Activated T-helper 17 cell treated with anti-CD3 and anti-CD28 coated beads, Interleukin-2, amount 50 U/mL, for 72 hours (primary cell): ENCODE measurements at places on chromosomes 12 and 14.

- no peaks in the 10 kb centered on the region for H3K4me1 ChIP-seq
- no peak overlapping the region for H3K4me3 ChIP-seq
- H3K36me3 ChIP-seq = peaks cover 88% of the 10 kb centered on the region
- H3K27ac ChIP-seq = no peak overlapping the region
Measured at GRCh38 chr14:64026600-64026999, 173.8 kb downstream of the SYNE2 start.

GRCh38 chr14:70052990-70053389 is 135.8 kb downstream of the SLC8A3 start:
- no peak overlapping the region for H3K27ac ChIP-seq
- H3K36me3 ChIP-seq = no peaks in the 10 kb centered on the region
- no peaks in the 10 kb centered on the region for H3K4me1 ChIP-seq

GRCh38 chr12:31390991-31391390 is 65.0 kb upstream of the SINHCAF start:
- no peak overlapping the region for H3K27ac ChIP-seq
- no peaks in the 10 kb centered on the region for H3K4me1 ChIP-seq
- H3K36me3 ChIP-seq = no peaks in the 10 kb centered on the region
- H3K4me3 ChIP-seq = no peak overlapping the region

DNA sequence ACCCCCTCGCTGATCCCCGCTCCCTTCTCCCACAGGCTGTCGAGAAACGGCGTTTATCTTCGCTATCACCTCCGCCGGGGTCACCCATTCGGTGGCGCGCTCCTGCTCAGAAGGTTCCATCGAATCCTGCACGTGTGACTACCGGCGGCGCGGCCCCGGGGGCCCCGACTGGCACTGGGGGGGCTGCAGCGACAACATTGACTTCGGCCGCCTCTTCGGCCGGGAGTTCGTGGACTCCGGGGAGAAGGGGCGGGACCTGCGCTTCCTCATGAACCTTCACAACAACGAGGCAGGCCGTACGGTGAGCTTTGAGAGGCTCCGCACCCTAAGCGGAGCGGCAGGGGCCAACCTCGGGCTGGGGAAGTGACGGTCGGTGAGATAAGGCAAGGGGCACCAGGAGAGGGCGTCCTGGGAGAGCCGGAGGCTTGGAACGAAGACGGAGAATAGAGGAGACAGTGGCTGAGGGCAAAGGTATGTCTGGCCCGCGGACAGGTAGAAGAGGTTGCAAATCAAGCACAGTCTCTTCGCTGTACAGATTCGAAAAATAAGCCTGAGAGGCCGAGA is 2.3 kb downstream of the WNT1 start:
- H3K27me3 ChIP-seq = peaks cover 29% of the 10 kb centered on the region
- ATAC-seq = no peak
- H3K27ac ChIP-seq = no peak overlapping the region
- peak overlapping the region; percentile 75 for H3K4me3 ChIP-seq

DNA sequence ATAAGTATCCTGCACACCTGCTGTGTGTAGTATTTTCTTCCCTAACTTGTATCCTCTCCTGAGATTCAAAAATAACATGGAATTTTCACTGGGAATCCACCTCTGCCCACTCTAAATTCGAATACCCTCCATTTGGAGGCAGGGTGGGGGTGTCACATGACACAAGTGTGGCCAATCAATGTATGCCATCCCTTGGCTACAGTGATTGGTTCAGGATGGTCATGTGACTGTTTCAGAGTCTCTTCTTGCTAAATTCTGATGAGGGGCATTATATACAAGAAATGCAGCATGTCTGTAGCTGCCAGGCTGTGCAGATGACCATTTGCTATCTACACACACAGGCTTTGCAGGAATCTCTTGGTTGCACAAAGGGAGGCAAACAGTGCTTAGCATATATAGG is 86.8 kb upstream of the TMEM132C start:
- H3K36me3 ChIP-seq = no peaks in the 10 kb centered on the region
- no peaks in the 10 kb centered on the region for H3K4me1 ChIP-seq
- H3K27ac ChIP-seq = no peak overlapping the region
- no peak for ATAC-seq
- no peak overlapping the region for H3K4me3 ChIP-seq

GRCh38 chr14:39946807-39947206 is 514.6 kb upstream of the FBXO33 start:
- no peaks in the 10 kb centered on the region for H3K27me3 ChIP-seq
- no peaks in the 10 kb centered on the region for H3K36me3 ChIP-seq
- no peak for ATAC-seq
- no peak overlapping the region for H3K27ac ChIP-seq
- no peak overlapping the region for H3K4me3 ChIP-seq

DNA sequence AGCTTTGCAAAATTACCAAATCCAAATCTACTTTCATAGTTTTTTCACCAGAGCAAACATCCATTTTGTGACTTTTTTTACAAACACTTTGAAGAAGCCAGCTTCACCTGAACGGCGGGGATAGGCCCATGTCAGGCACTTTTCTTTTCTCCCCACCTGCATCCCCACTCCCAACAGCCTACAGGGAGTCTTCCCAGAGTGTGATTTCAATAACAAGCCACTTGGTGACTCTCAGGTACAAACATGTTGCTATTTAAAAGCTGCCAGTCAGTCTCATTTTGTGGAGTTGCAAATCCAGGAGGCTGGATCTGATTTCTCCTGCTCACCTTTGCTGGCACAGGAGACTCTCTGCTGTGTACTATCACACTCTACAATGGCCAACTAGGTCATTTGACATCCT is 285.5 kb downstream of the KCNH5 start:
- H3K4me1 ChIP-seq = no peaks in the 10 kb centered on the region
- H3K4me3 ChIP-seq = no peak overlapping the region
- no peak overlapping the region for H3K27ac ChIP-seq
- no peaks in the 10 kb centered on the region for H3K36me3 ChIP-seq
- ATAC-seq = no peak

- no peak overlapping the region for H3K27ac ChIP-seq
- no peaks in the 10 kb centered on the region for H3K27me3 ChIP-seq
- no peaks in the 10 kb centered on the region for H3K4me1 ChIP-seq
Measured at GRCh38 chr14:103058164-103059055, 1.1 kb upstream of the CDC42BPB start.

DNA sequence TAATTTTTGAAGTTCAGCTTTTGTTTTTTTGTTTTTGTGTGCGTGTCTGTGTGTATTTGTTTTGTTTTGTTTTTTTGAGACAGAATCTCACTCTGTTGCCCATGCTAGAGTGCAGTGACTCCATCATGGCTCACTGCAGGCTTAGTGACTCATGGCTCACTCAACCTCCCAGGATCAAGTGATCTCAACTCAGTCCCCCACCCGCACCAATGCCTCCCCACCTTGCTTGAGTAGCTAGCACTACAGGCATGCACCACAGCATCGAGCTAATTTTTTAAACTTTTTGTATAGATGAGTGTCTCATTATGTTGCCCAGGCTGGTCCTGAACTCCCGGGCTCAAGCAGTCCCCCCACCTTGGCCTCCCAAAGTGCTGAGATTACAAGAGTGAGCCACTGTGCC is 981.4 kb downstream of the BCL11B start:
- H3K27ac ChIP-seq = peak overlapping the region; percentile 56
- H3K36me3 ChIP-seq = no peaks in the 10 kb centered on the region
- no peaks in the 10 kb centered on the region for H3K27me3 ChIP-seq
- peak; percentile 80 for ATAC-seq

DNA sequence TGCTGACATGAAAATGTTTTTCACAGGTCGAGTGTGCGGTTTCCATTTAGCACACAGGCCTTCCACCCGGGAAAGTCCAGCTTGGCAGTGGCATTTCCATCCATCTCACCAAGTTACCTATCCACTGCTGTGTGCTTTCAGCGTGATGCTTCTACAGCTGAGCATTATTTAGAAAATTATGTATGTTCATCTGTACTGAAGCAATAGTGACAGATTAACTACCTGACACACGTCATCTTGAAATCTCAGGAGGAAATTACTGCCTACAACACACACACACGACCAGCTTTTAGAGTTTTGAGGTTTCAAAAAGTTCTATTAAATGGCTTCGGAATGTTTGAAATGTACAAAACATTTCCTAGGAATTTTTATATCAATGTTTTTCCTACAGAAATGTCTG is 39.4 kb downstream of the IFNG-AS1 start:
- H3K27me3 ChIP-seq = peaks cover 13% of the 10 kb centered on the region
- no peak overlapping the region for H3K27ac ChIP-seq
- no peak for ATAC-seq
- H3K4me1 ChIP-seq = peaks cover 12% of the 10 kb centered on the region
- H3K4me3 ChIP-seq = peak overlapping the region; percentile 0

DNA sequence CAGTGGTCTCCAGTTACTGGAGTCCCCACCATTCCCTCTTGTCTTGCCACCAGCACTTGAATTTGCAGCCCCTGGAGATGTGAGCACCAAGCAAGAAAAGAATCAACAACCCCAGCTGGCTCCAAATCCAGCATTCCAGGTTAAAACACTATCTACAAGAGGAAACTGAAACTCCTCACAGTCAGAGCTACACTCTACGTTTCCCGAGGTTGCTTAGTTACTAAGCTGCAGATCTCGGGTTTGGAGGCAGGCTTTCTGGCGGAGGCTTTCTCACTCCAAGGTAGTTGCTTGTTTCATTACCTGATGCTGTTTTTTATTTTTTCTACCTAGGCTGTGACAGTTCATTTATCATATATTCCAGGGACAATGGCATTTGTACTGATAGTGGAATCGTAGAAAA is 248.1 kb downstream of the GLT1D1 start:
- no peak for ATAC-seq
- no peaks in the 10 kb centered on the region for H3K27me3 ChIP-seq
- H3K4me1 ChIP-seq = no peaks in the 10 kb centered on the region

GRCh38 chr12:47190905-47191304 is 111.1 kb upstream of the AMIGO2 start:
- peaks cover 32% of the 10 kb centered on the region for H3K36me3 ChIP-seq
- H3K27ac ChIP-seq = peak overlapping the region; percentile 91
- ATAC-seq = peak; percentile 35
- peaks cover 70% of the 10 kb centered on the region for H3K4me1 ChIP-seq
- peak overlapping the region; percentile 88 for H3K4me3 ChIP-seq

GRCh38 chr12:121576851-121577391 is 3.9 kb downstream of the KDM2B start:
- H3K27me3 ChIP-seq = no peaks in the 10 kb centered on the region
- no peaks in the 10 kb centered on the region for H3K4me1 ChIP-seq
- H3K27ac ChIP-seq = peak overlapping the region; percentile 75

DNA sequence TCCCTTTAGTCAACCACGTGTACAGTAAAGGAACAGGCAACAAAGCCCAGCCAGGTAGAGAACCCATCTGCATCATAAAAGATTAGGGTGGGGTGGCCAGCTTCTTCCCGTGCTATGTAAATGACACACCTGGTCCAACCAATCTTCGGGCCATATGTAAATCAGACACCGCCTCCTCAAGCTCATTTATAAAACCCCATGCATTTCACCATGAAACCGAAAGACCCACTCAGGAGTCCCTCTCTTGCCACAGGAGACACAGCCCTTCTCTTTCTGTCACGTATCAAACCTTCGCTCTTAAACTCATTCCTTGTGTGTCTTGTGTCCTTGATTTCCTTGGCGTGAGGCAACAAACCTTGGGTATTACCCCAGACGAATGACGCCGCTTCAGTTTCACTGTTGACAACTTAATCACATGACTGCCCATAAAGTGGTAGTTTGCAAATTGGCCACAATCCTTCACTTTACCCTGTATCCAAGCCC is 59.8 kb upstream of the TBPL2 start:
- no peak overlapping the region for H3K4me3 ChIP-seq
- no peak for ATAC-seq
- H3K27me3 ChIP-seq = peaks cover 32% of the 10 kb centered on the region
- no peaks in the 10 kb centered on the region for H3K4me1 ChIP-seq

DNA sequence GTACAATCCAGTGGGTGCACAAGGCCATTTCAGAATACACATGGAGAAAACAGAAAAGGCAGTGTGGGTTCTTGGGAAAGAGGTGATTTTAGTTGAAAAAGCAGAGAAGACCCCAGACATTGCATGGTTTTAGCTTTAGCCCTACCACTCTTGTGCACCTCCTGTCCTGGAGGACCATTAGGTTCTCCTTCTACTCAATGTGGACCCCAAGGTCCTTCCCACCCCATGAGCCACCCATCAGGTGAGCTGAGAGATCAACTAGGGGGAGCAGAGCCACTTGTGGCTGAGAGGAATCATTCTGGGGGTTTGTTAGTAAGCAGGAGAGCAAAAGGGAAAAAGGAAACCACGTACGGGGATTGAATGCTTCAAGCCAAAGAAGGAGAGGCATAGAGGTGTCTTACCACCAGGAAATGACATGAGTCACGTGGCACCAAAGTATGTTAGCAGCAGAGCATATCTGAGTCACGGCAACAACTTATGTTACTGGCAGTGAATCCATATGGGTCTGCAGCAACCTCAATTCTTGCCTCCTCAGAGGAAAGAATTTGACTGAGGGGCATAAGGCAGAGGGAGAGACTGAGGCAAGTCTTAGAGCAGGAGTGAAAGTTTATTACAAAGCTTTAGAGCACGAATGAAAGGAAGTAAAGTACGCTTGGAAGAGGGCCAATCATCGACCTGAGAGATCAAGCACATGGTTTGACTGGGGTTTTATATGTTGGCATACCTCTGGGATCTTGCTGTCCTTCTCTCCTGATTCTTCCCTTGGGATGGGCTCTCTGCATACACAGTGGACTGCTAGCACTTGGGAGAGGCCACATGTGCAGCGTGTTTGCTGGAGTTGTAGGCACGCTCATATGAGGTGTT is 73.9 kb downstream of the HSD17B6 start:
- no peaks in the 10 kb centered on the region for H3K27me3 ChIP-seq
- peak; percentile 99 for ATAC-seq
